ENCODE measurements at places on chromosomes 3 and 15.

- no peak for DNase-seq
These were observed 139.9 kb downstream of the PLCH1 start for GRCh38 chr3:155604967-155605366.

- no peak for DNase-seq
These were observed 157.9 kb upstream of the NUDT16 start for GRCh38 chr3:131223373-131224289.

GRCh38 chr15:56640127-56640526, 93.2 kb downstream of the ZNF280D start:
- no peak for DNase-seq

- no peak for DNase-seq
These were observed 198.0 kb downstream of the EPHB1 start for GRCh38 chr3:134993011-134993410.

GRCh38 chr3:71226565-71227269, 356.8 kb downstream of the FOXP1 start:
- no peak for DNase-seq

GRCh38 chr3:71718072-71718471, 7.1 kb downstream of the EIF4E3 start:
- DNase-seq, result no peak

- DNase-seq, result no peak
These were observed 148.0 kb downstream of the RPLP1 start for GRCh38 chr15:69600556-69601085.

DNA sequence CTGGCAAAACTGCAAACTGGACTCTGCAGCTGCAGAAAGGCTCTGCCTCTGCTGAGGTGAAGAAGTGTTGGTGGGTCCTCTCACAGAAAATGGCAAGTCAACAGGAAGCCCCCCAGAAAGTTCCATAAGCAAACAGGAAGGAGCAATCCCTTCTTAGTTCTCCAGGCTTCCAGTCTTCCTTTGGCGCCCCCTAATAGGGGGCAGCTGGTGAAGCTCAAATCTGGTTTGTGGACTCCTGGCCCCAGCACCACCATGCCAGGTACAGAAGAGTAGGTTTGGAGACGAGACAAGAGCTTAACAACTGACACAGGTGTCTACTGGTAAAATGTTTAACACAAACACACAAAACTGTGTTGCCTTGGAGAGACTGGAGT, 35.5 kb downstream of the LEO1 start:
- no peak for DNase-seq

DNA sequence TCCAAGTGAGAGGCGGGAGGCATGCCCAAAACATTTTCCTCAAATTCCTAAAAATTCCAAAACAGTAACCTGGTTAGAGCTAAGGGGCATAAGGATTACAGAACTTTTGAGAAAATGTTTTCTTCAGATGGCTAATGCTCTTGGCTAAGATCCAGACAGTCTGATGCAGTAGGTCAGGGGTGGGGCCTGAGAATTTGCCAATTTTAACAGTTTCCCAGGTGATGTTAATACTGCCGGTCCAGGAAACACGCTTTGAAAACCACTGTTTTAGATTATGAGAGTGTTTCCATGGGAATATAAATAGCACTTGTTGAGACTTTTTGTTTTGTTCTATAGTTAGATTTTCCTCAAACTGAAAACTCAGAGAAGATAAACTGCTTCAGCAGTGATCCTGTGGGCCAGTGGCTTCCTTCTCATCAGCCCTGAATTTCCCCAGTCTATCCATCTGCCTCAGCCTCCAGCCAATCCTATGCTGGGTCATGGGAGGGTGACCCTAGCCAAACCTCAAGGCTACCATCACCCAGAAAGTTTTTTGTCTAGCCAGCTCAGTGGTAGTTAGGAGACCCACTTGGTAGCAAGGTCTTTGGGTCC, 71.6 kb upstream of the ACP3 start:
- no peak for DNase-seq

DNA sequence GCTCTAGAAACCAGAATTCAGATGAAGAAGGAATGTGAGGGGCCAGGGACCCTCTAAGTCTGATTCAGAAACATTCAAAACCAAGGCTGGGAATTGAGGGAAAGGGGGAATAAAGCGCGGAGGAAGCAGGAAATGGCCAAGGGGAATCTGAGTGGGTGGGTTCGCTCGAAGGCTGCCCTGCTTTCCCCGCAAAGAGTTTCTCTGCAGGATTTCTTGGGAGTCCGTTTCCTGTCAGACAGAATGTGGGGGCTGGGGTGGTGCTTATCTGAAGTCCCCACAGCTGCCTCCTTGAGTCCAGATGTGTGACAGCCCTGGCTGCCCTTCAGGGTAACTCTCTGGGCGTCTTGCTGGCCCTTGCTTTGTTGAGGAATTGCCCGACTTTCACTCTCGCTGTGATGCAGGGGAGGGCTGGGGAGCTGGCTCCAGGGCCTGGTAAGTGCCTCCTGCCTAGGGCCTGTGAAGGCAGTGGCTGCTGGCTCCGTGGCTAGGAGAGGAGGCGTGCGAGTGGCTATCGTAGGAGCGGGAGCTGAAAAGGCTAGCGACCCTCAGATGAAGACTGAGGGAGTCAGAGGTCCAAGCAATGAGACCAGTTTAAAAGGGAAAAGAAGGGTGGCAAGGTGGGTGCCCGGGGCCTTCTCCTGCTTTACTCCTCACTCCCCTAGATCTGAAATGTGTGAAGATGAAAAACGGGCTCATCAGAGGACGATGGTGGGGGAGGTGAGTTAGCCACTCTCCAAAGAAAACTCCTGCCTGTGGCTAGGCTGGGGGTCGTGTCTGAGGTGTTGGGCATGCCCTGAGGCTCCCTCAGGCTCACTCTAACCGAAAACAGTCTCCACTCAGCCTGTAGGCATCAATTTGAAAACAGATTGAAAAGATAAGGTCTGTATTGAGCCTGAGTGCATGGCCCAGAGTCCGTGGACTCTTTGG, 143.9 kb upstream of the UMPS start:
- peak; percentile 27 for DNase-seq

GRCh38 chr3:90032980-90033641, 925.7 kb downstream of the EPHA3 start:
- DNase-seq, result no peak

DNA sequence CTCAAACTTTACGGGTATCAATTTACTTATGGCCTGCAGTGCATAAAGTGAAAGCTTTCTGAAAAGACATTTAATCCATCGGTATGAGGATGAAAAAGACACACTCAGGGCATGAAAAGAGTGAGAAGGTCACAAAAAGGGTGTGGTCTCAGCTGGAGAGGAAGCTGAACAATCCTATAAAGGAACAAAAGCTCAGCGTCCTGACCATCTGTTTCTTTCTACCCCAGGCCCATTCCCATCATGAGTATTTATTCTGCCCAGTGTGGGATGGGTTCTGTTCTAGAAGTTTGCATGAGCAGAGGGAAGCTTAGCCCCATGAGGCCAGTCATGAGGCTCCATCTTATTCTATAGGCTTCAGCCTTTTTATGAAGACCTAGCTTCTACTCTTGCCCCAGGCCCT, 144.6 kb downstream of the LPP start:
- DNase-seq, result no peak

DNA sequence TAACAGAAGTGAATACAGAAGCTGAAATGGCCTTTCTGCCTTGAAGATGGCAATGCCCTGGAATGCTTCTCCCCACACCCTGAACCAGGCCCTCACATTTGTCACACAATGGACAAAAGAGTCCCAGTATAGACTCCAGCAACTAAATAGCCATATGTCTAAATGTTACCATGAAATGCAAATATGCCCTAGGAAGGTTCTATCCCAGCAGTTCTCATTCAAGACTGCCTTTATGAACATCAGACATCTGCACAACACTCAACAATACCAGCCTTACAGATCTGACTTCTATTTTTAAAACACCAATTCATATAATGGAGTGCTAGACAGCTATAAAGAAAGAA, 7.9 kb downstream of the ITGB5 start:
- no peak for DNase-seq

DNA sequence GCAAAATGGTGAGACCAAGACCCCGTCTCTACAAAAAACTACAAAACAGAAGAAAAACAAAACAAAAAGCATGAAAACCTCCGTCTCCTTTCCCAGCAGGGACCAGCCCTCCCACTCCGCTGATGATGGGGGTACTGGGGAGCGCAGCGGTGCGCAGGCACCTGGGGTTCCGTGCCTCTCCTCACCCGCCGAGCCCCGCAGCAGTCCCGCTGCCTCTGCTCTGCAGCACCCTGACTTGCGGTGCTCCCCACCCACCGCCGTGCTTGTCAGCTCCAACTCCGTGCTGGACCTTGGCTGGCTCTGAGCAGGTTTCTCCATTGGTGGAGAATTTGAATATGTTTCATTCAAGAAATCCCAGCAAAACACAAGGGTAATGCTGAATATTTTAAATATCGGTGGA, 46.7 kb upstream of the ATP10A start:
- DNase-seq, result no peak

DNA sequence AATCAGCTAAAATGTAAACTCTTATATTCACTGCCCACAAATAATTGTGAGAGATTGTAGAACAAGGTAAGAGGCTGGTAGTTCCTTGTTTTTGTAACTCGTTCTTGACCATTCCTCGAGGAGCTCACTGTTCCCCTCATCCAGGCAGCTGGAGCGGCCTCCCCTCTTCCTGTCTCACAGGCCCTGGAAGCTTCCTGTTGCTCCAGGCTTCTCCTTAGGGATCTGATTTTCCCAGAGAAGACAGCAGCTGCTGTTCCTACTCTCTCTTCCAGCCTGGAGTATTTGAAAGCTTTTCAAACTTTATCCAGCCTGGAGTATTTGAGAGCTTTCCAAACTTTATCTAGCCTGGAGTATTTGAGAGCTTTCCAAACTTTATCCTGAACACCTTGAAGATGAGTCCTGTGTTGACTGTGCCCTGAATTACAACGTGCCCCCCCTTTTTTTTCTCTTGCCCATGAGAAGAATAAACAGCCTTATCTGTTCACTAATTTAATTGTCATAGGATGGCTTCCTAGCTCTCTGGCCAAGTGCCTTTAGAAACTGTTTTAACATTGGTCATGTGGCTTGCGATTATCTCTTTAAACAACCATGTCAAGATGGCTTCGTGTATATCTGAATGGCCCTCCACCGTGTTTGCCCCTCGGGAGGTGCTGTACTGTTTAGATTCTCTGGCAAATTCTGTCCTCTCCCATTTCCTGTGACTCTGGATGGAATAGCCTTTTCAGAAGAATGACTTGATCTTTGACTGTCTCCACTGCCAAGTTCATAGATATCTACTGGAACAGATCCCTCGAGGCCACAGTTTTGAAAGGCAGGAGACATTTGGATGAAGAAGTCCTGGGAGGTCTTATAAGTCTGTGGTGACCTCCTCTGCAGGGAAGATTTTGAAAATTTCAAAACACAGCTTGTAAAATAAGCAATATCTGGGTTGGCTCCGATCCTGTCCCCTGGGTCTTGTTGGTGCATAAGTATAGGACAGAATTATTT, 4.8 kb downstream of the ADAMTSL3 start:
- DNase-seq, result no peak

DNA sequence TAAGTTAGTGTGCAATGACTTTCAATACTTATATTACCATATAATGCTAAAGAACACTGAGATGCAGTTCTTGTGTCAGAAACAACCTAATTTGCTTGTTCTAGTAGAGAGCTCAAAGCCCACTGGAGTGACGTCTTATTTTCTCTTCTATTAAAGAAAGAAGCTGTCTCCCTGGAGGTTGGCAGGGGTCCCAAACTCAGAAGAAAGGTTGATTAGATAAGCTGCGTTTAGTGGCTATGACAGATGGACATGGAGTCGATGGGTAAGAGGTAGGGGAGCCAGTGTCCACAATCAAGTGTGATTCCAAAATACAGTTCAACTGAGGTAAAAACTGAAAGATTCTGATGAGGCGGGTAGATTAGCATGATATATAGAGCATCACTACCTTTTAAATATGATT, 363.6 kb downstream of the NLGN1 start:
- DNase-seq, result no peak

GRCh38 chr3:122510878-122511535, 3.7 kb downstream of the KPNA1 start:
- DNase-seq, result no peak

- no peak for DNase-seq
These were observed 90.8 kb upstream of the CNTN6 start for GRCh38 chr3:1002010-1002409.

DNA sequence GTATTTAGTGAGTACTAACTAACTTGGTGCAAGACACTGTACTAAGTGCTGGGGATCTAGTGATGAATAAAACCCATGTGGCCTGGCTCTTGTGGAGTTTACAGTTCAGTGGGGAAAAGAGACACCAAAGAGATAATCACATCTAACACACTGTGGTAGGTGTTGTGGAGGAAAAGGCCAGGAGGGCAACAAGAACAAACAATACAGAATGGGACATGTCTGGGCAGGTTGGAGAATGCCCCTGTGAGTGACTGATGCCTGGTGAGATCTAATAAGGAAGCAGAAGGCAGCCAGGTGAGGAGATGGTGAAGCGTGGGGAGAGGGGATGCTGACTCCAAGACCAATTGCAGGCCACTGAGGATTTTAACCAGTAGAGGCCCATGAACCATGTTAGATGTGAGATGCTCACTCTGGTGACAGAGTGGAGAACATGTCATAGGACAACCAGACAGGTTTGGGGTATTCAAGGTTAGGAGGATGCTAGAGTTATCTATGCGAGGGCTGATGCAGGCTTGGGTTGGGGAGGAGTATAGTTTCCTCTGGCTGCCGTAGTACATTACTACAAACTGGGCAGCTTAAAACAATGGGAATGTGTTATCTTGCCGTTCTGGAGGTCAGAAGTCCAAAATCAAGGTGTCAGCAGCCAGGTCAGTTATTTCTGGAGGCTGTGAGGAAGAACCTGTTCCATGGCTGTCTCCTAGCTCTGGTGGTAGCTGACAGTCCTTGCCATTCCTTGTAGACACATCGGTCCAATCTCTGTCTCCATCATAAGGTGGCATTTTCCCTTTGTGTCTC, 81.4 kb downstream of the ARNT2 start:
- no peak for DNase-seq

GRCh38 chr3:189981668-189982067, 139.0 kb downstream of the P3H2 start:
- no peak for DNase-seq

DNA sequence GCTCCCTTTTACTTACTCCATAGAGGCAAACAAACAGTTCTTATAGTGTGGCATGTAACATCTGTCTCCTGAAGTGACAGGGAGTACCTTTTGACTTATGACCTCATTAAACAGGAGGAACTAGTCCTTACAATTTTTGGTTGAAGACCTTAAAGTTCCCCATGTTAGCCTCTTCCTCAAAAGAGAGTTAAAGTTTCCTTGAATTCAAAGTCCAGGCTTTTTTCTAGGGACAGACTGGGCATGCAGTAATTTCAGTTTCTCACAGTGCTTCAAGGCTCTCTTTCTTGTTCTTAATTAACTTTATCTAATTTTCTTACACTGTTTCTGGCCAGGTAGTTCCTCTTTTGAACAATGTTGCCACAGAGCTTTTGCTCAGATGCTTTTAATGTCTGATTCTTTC, 12.1 kb downstream of the GOLM2 start:
- no peak for DNase-seq

DNA sequence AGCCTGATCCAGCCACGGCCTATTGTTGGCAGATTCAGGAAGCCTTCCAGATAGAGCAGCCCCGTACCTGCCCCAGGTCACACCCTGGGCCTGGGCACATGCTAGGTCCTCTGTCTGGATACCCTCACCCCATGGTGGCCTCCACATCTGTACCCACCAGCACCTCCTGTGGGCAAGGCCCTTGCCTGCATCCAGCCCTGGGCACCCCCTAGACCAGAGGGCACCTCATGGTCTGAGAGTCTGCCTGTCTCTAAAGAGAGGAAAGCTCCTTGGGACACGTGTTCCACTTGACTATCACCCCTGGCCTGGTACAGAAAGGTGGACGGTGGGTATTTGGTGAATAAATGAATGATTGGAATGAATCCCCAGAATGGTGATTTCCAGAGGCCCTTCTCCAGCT, 8.9 kb upstream of the COMMD4 start:
- DNase-seq, result no peak
